Hepatocyte (in vitro differentiated cells): ENCODE measurements at places on chromosomes 1 and 21. TPM values are rescaled to one million over a fixed set of nuclear protein-coding genes. Genes with fewer than 3 reads are reported as not detected.

DNA sequence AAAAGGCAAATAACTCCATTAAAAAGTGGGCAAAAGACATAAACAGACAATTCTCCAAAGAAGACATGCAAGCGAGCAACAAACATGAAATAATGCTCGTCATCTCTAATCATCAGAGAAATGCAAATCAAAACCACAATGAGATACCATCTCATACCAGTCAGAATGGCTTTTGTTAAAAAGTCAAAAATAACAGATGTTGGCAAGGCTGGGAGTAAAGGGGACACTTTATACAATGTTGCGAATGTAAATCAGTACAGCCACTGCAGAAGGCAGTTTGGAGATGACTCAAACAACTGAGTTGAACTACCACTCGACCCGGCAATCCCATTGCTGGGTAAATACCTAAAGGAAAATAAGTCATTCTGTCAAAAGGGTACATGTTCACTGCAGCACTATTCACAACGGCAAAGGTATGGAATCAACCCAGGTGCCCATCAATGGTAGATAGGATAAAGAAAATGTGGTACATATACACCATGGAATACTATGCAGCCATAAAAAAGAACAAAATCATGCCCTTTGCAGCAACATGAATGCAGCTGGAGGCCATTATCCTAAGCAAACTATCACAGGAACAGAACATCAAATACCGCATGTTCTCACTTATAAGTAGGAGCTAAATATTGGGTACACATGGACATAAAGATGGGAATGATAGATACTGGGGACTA, 25.9 kb downstream of the TSPAN2 start:
- no peak overlapping the region for H3K4me3 ChIP-seq
- no peaks in the 10 kb centered on the region for H3K27me3 ChIP-seq
- H3K27ac ChIP-seq, result peak overlapping the region; percentile 49
- H3K36me3 ChIP-seq, result no peaks in the 10 kb centered on the region
- no peak for DNase-seq

DNA sequence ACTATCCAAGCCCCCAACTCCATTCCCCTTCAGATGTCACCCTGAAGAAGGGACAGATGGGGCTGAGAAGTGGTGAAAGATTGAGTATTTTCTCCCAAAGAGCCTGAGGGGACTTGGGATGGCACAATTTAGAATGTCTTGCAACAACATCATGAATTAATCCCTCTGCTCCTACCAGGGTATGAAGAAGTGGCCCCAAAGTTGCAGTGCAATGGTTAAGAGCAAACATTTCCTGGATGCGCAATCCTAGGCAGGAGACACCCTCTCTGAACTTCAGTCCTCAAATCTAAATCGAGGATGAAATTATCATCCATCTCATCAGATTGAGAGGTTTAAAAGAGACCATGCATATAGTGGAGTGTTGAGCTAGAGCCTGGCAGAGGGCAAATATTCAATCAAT, 28.6 kb upstream of the CITED4 start:
- no peaks in the 10 kb centered on the region for H3K4me1 ChIP-seq
- no peak overlapping the region for H3K4me3 ChIP-seq
- H3K27ac ChIP-seq, result no peak overlapping the region

DNA sequence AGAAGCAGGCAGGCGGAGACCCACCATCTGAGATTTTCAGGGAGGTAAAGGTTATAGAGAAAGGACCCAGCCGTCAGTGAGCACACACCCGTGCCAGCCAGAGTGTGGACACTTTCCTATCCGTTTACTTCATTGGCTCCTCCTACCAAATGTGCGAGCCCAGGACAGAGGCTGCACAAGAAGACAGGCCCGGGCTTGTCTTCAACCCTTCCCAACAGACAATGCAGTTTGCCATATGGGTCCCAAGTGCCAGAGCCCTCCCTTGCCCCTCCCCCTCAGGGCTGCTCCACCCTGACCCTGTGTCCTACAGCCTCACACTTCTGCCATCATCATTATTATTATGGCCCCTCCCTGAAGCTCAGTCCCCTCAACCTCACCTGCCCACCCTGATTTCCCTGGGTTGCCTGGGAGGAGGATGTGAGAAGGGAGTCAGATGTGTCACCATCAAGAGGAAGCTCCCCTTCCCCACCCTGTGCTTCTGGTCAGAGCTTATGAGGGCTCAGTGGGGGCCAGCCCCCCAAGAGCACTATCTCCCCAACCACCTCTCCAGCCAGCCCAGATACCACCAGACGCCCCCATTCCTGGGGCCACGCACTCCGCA, 9.4 kb downstream of the LAPTM5 start:
- H3K36me3 ChIP-seq, result no peaks in the 10 kb centered on the region
- no peaks in the 10 kb centered on the region for H3K27me3 ChIP-seq
- H3K27ac ChIP-seq, result peak overlapping the region; percentile 27

- H3K27ac ChIP-seq, result no peak overlapping the region
- H3K27me3 ChIP-seq, result no peaks in the 10 kb centered on the region
- H3K36me3 ChIP-seq, result no peaks in the 10 kb centered on the region
- no peak overlapping the region for H3K4me3 ChIP-seq
- no peak for DNase-seq
- H3K4me1 ChIP-seq, result peaks cover 11% of the 10 kb centered on the region
Measured at GRCh38 chr1:232426801-232427200, 203.1 kb downstream of the SIPA1L2 start.

GRCh38 chr1:224271106-224271505, 58.9 kb downstream of the NVL start:
- no peaks in the 10 kb centered on the region for H3K27me3 ChIP-seq
- no peak overlapping the region for H3K4me3 ChIP-seq
- no peak overlapping the region for H3K27ac ChIP-seq
- H3K4me1 ChIP-seq, result no peaks in the 10 kb centered on the region
- H3K36me3 ChIP-seq, result no peaks in the 10 kb centered on the region

GRCh38 chr1:100423832-100424337, 71.6 kb downstream of the CDC14A start:
- no peak for DNase-seq
- no peaks in the 10 kb centered on the region for H3K36me3 ChIP-seq
- no peak overlapping the region for H3K27ac ChIP-seq
- H3K4me3 ChIP-seq, result no peak overlapping the region

GRCh38 chr1:224203243-224204016, 20.4 kb downstream of the DEGS1 start:
- H3K4me3 ChIP-seq, result no peak overlapping the region
- no peak for DNase-seq
- H3K36me3 ChIP-seq, result no peaks in the 10 kb centered on the region
- no peak overlapping the region for H3K27ac ChIP-seq

DNA sequence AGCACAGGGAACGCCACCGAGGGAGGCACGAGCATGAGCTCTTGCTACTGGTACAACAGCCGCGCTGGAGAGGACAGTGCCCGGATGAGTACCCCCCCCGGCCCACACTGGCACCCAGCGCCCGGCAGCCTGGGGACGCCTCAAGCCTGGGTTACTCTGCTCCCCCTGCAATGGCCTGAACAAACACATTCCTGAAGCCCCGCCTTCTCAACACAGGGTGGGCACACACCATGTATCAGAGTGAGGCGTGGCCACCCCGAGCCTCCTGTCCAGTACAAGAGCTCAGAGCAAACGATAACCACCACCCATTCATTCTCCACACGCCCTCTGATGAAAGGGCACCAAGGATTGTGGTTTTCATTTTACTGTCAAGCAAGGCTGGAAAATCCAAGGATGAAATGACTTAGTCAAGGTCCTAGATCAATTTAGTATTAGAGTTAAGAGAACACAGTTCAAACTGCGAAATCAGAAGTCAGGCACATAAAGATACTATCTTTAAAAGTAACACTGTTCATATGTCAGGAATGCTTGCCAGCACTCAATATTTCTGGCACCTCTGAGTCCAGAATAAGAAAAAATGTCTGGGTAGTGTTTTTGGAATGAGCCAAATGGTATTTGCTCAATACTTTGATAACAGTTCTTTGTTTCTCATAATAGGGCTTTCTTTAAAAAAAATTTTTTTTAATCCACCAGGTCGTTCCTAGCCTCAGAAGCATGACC, 22.0 kb downstream of the UBE2G2 start:
- H3K27me3 ChIP-seq, result no peaks in the 10 kb centered on the region
- H3K4me1 ChIP-seq, result no peaks in the 10 kb centered on the region
- no peak overlapping the region for H3K27ac ChIP-seq
- no peak overlapping the region for H3K4me3 ChIP-seq

DNA sequence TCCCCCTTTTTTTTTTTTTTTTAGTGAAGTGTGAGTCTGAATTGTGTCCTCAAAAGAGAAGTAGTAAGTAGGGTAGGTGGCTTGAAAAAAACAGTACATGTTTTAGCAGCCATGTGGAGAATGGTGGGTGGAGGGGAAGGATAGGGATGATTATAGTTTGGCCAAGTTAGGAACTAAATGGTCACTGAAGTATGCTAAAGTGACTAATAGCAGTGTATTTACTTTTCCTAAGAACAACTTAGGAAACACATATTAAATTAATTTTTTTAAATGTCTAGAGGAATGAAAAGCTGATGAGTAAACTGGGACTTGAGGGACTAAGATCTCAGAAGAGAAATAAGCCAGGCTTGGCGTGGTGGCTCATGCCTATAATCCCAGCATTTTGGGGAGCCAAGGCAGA, 55.5 kb downstream of the PLA2G4A start:
- H3K4me1 ChIP-seq, result peaks cover 7% of the 10 kb centered on the region
- H3K4me3 ChIP-seq, result no peak overlapping the region
- no peaks in the 10 kb centered on the region for H3K36me3 ChIP-seq
- H3K27me3 ChIP-seq, result no peaks in the 10 kb centered on the region
- H3K27ac ChIP-seq, result no peak overlapping the region

DNA sequence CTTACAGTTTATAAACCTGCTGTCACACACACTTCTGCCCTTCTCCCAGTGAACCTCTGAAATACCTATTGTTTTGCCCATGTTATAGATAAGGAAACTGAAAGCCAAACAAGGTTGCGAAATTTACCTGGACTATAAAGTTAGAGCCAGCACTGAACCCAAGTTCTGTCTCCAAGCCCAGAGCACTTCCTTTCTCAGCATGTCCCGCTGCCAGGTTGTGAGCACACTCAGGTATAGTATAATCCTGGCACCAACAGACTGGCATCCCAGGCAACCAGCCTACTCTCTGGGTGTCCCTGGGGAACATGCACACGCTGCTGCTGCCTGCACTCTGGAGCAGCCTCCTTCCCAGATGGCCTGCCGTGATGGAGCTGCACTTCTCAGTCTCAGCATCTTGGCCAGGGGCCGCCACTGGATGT, 45.1 kb downstream of the PGBD5 start:
- H3K4me3 ChIP-seq, result no peak overlapping the region
- no peaks in the 10 kb centered on the region for H3K27me3 ChIP-seq
- no peak for DNase-seq
- no peaks in the 10 kb centered on the region for H3K36me3 ChIP-seq
- no peaks in the 10 kb centered on the region for H3K4me1 ChIP-seq

KDM1A gene
- polyA plus RNA-seq, result 64.5 and 70.7 TPM in 2 replicates

MFSD2A gene
- 5.6 and 9.8 TPM in 2 replicates for polyA plus RNA-seq

GJA4 gene
- polyA plus RNA-seq, result 3.7 and 7.7 TPM in 2 replicates

PLA2G2D gene
- polyA plus RNA-seq, result not detected in 2 replicates

LEFTY1 gene
- polyA plus RNA-seq, result 3.9 and 4.5 TPM in 2 replicates

ESPN gene
- 48.4 and 65.7 TPM in 2 replicates for polyA plus RNA-seq

MIXL1 gene
- polyA plus RNA-seq, result 0.84 and 2.2 TPM in 2 replicates

NR1I3 gene
- polyA plus RNA-seq, result 3.9 and 8.1 TPM in 2 replicates

RGS8 gene
- not detected in 2 replicates for polyA plus RNA-seq

S100A5 gene
- polyA plus RNA-seq, result 0.54 and 1.0 TPM in 2 replicates

ANGPTL3 gene
- 23.8 and 42.2 TPM in 2 replicates for polyA plus RNA-seq
